ENCODE measurements at places on chromosomes 6 and 20. TPM values are rescaled to one million over a fixed set of nuclear protein-coding genes. Genes with fewer than 3 reads are reported as not detected.

DNA sequence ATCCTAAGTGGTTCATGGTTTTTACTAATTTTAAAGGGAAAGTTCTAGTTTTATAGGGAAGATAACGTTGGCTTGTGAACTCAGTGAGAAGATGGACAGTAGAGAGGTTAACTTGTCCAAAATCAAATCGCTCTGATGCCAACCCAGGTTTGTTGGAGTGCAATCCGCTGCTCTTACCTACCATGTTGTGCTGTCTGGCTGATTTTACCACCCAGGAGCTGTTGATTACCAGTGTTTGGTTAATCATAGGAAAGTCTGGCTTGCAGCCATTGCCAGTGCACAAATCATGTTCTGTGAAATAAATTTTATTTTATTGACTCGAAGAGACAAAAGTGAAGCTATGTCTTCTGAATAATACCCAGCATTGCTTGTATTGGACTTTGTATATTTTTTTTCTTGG is 92.4 kb downstream of the PLCB4 start:
- DNase-seq: no peak

GRCh38 chr6:151869345-151869744 is 61.9 kb downstream of the ESR1 start:
- no peak for DNase-seq

GRCh38 chr6:152502421-152503188 is 134.6 kb downstream of the SYNE1 start:
- DNase-seq: no peak

DNA sequence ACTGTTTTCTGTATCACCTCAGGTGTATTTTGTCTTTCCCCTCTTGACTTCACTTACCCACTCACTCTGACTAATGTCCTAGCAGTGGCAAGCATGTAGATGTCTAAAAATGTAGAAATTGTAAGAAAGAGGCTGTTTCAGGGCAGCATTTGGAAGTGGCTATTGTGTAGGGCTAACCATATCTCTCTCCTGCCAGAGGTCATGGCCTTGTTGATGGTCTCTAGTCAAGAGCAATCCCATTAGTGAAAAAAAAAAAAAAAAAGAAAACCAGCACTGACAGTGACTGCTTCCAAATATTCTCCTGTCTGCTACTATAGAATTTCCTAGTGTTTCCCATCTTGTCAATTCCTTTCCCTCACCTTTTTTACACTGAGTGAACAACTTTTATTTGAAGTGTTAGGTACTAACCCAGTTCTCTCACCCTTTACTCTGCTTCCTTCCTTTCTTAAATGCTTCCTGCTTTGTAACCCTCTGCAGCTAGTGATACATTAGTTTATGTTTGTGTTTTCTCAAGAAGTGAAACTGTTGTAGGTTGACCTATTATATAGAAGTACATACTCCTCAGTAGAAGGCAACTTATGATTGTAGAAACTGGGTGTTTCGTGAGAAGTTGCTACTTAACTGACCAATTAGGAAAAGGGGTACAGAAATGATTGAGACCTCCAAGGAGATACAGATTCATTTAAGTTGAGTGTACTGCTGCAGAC is 174.1 kb upstream of the PTPRK start:
- DNase-seq: no peak

- no peak for DNase-seq
Measured at GRCh38 chr20:48669946-48670605, 157.7 kb downstream of the PREX1 start.

PRKN gene
- total RNA-seq: 1.6 TPM

ERVFRD-1 gene
- total RNA-seq: not detected

RNF182 gene
- total RNA-seq: 8.1 TPM
